ENCODE measurements at places on chromosomes 5 and 9.

- DNase-seq = peak; percentile 45
Measured at GRCh38 chr9:96071076-96071814, 195.8 kb downstream of the ERCC6L2 start.

GRCh38 chr9:278651-279050, 64.0 kb downstream of the DOCK8 start:
- no peak for DNase-seq

DNA sequence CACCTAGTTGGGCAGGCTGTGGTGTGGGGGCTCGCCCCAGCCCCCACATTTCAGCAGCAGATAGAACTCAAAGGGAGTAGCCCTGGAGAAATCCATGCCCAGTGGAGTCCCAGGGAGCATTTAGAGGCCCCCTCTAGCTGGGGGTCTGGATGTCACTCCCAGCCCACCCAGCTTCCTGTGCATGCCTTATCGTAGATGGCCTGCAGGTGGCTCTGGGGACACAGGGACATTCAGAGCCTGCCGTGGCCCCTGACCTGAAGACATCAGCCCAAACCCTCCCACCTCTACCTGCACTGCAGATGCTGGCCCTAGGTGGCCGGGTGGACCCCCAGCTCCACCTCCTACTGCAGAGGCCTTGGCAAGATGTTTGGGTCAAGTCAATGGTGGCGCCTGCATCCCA, 49.0 kb upstream of the LMX1B start:
- no peak for DNase-seq

- DNase-seq = no peak
Measured at GRCh38 chr5:5983261-5983980, 394.9 kb downstream of the MED10 start.

- peak; percentile 15 for DNase-seq
Measured at GRCh38 chr5:80254767-80255430, 949 bp downstream of the SERINC5 start.

GRCh38 chr9:34459356-34459755, 751 bp downstream of the DNAI1 start:
- no peak for DNase-seq

GRCh38 chr9:113525831-113526230, 62.3 kb downstream of the RGS3 start:
- no peak for DNase-seq

DNA sequence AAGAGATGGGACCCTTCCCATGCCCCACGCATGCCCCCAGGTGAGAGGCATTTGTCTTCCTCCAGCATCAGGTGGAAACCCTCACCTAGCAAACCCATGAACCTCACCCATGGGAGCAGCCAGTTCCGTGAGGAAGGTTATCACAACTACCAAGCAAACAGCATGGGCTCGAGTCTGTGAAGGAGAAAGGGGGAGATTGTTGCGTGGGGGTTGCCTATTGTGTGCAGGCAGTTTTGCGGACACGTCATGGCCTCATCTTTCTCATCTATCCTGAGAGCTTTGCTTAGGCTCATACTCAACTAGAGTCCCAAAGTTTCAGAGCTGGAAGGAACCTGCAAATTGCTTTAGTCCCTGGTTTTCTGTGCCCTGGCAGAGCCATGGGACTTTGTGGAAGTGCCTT, 73.6 kb upstream of the TGFBR1 start:
- DNase-seq = no peak
